ENCODE measurements at places on chromosomes 4 and X.

- no peak for DNase-seq
Measured at GRCh38 chr4:172843192-172843591, 325.4 kb upstream of the GALNT7 start.

DNA sequence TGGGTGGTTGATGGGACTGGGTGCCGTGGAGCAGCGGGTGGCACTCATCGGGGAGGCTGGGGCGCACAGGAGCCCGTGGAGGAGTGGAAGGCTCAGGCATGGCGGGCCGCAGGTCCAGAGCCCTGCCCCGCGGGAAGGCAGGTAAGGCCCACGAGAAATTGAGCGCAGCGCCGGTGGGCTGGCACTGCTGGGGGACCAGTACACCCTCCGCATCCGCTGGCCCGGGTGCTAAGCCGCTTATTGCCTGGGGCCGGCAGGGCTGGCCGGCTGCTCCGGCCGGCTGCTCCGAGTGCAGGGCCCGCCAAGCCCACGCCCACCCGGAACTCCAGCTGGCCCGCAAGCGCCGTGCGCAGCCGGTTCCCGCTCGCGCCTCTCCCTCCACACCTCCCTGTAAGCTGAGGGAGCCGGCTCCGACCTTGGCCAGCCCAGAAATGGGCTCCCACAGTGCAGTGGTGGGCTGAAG, 85.1 kb upstream of the FAT4 start:
- DNase-seq, result no peak

DNA sequence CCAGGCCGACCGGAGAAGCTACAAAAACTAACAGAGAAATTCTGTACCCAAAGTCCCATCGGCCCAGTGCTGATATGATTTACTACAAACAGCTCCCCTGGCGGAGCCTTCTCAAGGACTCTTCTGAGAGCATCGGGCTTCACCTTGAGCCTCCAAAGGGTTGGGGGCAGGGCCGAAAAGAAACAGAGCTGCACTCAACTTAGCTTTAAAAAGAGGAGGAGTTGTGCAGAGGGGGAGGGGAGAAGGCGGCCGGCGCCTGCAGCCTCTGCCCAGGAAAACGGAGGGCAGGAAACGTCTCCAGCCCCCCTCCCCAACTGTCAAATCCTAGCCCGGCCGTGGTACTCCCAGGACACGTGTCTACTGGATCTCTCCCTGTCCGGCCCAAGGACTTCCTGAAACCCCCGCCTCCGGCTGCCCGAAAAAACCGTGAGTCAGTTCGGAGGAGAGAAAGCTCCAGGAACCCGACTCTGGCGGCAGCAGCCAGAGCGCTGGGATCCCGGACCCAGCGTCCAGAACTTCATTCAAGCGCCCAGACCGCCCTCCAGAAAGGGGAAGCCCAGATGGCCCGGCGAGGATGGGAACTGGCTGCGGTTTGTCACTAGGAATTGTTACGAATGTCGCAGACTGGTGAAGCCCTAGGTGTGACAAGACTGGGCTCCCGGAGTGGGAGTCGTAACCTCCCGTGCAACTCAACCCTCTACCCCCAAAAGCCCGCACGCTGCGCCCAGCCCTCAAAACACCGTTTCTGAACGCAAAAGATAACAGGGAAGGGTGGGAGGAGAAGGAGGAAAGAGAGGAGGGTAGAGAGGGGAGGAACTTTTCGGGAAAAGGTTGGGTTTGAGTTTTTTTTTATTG, 973 bp downstream of the ADAMTS3 start:
- DNase-seq, result peak; percentile 38

DNA sequence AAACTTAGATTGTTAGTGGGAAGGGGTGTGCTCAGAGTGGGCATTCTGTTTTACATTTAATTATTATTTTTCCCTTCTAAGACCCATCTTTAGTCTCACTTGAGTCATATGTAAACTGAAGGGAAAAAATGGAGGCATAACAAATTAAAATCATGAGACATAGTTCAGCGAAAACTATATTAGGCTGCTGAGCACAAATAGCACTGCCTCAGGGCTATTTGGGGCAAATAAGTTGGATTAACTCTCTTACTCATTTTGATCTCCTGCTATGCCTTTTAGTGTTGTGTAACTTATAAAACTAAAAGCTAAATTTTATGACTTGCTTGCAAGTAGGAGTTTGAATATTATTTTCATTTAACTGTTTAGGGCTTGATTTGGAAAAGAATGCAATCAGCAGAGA, 1329.2 kb upstream of the PCDH7 start:
- no peak for DNase-seq

- no peak for DNase-seq
Measured at GRCh38 chrX:45697591-45697990, 496.9 kb upstream of the DIPK2B start.

- no peak for DNase-seq
Measured at GRCh38 chrX:133401536-133401935, 13.8 kb downstream of the GPC4 start.

GRCh38 chrX:139825618-139826017, 107.2 kb downstream of the ATP11C start:
- DNase-seq, result no peak

DNA sequence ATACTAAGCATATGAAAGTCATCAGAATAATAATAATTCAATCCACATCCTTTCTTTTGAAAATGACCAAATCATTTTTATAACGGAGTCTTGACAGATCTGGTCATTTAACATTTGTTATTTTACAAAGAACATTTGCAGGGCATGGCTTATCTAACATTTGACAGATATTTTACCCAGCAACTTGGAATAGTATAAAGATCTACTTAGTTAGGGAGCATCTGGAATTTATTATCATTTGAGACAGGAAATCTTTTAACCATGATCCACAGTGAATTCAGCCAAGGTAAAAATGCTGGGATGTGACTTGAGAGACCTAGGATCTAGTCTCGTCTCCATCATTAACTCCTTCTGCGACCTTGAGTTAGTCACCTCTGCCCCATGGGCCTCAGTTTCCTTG, 22.4 kb downstream of the STARD8 start:
- no peak for DNase-seq

- no peak for DNase-seq
Measured at GRCh38 chr4:76058888-76059426, 15.6 kb upstream of the ART3 start.

DNA sequence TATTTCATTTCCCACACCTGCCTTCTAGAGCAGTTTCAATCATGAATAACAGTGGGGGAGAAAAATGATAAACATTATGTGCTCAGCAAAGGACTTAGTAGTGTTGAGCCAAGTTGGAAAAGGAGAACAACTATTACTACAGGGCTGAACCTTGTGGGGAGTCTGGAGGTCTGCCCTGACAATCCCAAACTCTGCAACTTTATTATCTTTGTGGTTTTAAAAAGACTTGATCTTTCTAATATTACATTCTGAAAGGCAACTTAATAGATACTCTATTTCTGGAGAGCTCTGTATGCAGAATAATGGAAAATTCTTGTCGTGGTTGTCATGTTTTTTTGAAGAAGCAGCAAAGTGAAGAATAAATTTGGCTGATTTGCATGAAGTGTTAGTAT, 116.1 kb downstream of the SPCS3 start:
- no peak for DNase-seq

DNA sequence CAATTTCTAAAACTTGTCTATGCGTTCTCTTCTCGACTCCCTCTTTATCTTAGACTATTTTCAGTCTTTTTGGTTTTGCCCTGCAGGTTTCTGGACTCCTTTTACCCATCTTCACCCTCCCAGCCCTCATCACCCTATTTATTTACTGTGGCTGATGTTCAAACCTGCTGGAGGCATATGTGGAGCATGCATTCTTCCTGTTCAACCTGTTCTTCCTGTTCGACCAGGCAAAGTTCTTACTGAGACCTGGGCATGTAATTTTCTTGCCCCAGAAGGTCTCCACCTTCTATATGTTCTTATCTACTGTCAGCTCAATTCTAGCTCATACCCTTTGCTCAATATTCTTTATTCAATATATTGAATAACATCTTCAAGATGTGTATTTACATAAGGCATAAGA, 69.4 kb upstream of the AGA start:
- no peak for DNase-seq

DNA sequence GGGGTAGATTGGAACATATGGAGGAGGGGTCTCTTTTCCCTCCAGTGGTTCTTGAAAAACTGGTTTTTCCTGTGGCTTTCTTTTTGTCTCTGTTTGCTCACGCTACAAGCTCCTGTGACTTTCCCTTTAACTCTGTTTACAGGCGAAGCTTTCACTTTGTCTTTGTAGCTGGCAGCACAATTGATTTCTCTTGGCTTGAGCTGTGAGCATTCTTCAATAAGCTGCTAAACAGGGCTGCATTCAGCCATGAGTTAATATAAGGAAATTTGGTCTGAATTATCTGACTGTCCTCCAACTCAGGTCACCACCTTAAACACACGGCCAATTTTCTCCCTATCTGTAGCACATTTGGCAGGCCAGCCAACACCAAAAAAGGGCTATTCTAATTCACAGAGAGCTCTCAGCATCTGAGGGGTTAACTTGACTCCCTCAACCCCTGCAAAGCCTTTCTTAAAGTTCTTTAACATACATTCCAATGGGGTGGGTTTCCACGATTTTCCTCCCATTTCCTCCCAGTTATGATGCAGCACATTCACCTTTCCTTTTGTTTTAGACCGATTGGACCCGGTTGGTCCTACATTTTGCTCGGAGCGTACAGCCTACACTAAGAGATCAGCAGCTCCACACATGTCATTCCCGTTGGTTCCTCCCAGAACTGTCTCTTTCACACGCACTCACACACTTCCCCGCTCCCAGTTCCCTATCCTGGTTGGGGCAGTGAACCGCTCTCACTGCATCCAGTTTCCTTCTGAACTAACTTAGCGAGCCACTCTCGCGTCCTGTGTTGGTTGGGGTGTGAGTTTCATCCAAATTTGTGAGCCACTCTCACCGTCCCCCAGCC, 45.4 kb downstream of the UGT2A3 start:
- no peak for DNase-seq

- no peak for DNase-seq
Measured at GRCh38 chr4:57726154-57726553, 616.0 kb upstream of the IGFBP7 start.

DNA sequence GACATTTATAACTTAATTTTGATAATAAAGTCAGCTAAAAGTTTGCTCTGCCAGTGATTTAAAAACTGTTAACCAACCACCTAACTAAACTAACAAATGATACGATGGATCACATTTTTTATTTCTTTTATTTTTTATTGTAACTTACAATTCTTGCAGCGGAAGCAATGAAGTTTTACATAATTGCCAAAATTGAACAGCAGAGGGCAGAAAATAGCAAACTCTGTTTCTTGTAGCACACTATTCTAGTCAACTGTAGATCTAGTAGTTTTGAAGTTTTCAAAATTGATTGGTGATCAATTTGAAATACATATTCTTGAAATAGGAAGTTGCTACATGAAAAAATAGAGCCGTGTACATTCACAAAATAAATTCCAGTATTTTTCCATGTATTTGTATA, 2.8 kb upstream of the GRIA2 start:
- DNase-seq, result no peak

GRCh38 chr4:42627885-42628646, 28.8 kb downstream of the ATP8A1 start:
- peak; percentile 52 for DNase-seq

GRCh38 chrX:136862546-136862945, 18.0 kb downstream of the RBMX start:
- no peak for DNase-seq

DNA sequence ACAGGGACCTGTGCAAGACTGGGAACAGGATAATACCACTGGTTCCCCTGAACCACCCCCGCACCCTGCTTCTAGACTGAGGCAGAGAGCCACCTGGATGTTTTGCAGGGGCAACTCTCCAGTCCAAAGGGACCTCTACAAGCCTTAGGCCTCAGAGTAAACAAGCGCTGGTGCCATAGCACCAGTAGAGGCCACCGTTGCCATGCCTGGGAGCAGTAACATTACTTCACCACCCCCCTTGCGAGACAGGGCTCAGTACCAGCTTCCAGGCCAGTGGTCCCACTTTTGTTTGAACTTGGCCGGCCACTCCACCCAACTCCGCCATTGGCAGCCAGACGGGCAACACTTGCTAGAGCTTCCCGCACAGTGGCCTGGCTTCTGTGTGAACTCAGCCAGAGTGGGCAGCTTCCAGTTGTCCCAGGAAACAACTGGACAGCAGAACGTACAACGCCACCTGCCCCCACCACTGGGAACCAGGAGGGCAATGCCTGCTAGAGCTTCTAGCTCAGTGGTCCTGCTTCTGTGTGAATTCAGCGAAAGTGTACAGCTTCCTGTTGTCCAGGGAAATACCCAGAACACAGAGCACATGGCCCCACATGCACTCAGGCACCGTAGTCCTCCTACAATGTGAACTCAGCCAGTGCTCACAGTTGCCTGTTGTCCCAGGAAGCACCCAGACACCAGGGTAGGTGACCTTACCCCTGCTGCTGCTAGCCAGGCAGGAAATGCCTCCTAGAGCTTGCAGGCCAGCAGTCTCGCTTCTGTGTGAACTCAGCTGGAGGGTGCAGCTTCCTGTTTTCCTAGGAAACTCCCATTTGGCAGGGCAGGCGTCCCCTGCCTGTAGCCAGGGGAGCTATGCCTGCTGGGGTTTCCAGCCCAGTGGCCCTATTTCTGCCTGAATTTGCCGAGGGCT, 39.9 kb upstream of the PCDH19 start:
- DNase-seq, result no peak

Measured in posterior cingulate gyrus (tissue), 11 donors.